ENCODE measurements at places on chromosomes 5 and 9. TPM values are rescaled to one million over a fixed set of nuclear protein-coding genes. Genes with fewer than 3 reads are reported as not detected.

DNA sequence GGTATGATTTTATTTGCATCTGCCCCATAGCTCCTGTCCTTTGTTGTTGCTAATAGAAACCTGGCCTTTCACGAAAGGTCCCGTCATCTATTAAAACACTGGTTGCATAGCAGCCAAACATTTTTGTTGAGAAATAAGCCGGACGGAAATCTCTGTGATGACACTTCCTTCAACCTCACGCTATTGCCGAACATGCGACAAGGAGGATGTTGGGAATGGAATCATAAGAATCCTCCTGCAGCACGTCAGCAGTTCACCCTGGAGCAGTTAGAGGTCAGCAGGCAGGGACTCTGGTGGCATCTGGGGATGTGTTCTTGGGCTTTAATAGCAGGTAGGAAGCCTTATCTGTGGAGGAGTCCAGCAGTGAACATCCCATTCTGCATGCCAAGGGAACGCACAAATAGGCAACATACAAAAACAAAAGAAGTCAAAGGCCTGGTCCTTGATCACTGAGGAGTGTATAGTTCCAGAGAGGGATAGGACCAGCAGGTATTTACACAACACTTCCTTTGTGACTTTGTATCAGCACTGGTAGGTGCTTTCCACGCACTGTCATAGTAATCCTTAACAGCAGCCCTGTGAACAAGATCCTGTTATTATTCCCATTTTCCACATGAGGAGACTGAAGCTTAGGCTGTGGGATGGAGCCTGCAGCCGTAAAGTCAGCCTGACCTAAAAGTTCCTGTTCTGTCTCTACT is 33.4 kb downstream of the ARHGAP26 start:
- peak; percentile 84 for ATAC-seq

DNA sequence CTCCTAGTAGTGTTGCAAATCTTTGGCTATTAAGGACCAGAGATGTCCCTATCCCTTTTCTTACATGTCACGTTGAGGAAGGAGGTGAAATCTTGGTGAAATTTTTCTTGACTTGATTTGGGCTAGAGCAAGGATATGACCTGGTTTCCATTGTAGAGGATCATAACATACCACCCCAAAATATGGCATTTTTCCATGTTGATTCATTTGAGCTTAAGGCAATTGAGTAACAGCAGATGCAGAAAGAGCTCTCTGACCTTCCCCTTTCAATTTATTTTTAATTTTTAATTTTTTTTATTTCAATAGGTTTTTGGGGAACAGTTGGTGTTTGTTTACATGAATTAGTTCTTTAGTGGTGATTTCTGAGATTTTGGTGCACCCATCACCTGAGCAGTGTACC is 61.2 kb upstream of the MAP1B start:
- no peak for ATAC-seq

- ATAC-seq: peak; percentile 31
These were observed 208.6 kb downstream of the EPB41L4A start for GRCh38 chr5:112210430-112211005.

GRCh38 chr5:52077941-52078815 is 694.9 kb downstream of the ISL1 start:
- ATAC-seq: no peak

GRCh38 chr5:128472036-128472435 is 66.0 kb downstream of the FBN2 start:
- no peak for ATAC-seq

DNA sequence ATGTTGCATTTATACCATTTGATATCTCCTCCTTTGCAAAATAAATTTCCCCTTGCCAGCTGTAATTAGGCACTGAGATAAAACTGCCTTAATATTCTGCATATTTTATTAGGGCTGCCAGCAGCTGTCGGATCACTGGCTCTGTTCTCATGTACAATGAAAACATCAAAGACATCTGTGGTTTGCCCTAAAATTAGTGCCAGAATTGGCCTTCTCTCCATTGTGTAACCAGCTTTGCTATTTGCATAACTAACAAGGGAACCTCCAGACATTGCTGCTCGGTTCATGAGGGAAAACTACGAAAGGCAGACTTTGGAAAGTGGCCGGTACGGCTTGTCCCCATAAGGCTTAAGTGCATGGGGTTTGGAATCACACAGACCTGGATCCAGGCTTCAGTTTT is 45.5 kb upstream of the KIF2A start:
- ATAC-seq: no peak

DNA sequence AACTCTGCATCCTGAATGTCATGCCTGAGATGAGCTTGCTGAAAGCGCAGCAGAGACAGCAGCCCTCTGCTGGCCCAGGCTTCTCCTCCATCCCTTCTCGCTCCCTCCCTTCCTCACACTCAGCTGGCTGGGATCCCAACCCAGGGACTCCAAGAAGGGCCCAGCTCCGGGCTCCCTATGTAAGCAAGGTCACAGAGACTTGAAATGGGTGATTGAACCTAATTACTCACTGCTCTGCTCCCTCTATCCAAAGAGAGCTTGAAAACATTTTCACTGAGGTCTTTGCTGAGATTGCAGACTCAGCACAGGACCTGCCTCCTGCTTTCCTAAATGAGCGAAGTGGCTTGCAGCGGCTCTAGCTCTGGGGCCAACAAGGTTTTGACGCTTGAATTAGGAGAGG is 42.8 kb downstream of the RAPGEF1 start:
- ATAC-seq: peak; percentile 69

DNA sequence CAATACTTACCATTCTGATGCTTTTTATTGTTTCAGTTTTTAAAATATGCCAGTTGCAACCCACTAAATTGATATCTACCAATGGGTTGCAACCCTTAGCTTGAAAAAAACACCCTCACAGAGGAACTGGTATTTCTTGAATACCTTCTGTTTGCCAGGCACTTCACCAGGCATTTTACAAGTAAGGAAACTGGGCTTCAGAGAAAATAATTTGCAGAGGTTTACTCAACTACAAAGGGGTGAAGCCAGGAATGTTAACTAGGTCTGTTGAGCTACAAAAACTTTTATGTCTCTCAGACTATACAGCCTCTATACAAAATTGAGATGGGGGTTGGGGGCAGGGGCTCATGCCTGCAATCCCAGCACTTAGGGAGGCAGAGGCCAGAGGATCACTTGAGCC is 65.0 kb downstream of the STX17 start:
- no peak for ATAC-seq

- ATAC-seq: no peak
These were observed 9.1 kb downstream of the LRRC70 start for GRCh38 chr5:62587737-62588136.

- ATAC-seq: no peak
These were observed 110.5 kb upstream of the HMHB1 start for GRCh38 chr5:143701493-143701892.

DNA sequence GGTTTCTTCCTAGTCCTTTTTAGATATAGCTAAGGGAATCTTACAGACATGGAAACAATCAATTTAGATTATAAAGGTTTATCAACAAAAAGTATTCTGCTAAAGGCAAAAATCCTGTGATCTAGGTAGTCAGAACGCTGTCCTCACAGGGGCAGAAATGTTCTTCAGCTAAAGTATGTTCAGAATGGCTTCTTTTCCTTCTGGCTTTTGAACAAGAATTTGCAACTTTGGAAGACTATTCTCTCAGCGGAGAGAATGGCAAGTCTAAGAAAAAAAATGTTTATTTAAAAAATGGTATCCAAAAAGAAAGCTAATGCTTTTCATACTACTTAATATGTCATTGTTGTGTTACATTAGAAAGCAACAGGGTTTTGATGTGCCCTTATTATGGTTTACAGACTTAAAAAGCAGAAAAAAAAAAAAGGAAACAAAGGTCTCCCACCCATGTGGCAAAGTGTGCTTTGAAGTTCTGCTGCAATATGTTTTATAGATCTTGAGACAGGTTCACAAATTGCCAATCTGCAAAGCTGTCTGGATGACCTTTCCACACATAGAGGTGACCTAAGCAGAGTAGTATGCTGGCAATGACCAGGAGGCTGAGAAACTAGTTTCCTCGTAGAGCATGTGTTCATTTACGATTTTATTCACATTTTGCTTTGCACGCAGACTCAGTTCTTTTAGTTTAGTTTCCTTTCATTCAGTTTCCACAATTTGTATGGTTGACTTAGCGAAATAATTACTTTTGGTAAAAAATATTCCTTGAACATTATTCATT is 45.1 kb upstream of the PJA2 start:
- peak; percentile 61 for ATAC-seq

RIC1 gene
- 50.4 TPM for total RNA-seq

HRH2 gene
- 1.7 TPM for total RNA-seq

DRD1 gene
- not detected for total RNA-seq

GFM2 gene
- 10.1 TPM for total RNA-seq

EDIL3 gene
- 26.9 TPM for total RNA-seq

SPDL1 gene
- total RNA-seq: 6.2 TPM

PCDHA9 gene
- total RNA-seq: 0.47 TPM

NIPAL4 gene
- 1.2 TPM for total RNA-seq

EPB41L4B gene
- total RNA-seq: 1.7 TPM

All from gastroesophageal sphincter (tissue), 4 donors.